ENCODE measurements at places on chromosomes 16 and 17.

GRCh38 chr16:14321542-14321941 lies 250.4 kb downstream of the MRTFB start:
- DNase-seq = no peak

DNA sequence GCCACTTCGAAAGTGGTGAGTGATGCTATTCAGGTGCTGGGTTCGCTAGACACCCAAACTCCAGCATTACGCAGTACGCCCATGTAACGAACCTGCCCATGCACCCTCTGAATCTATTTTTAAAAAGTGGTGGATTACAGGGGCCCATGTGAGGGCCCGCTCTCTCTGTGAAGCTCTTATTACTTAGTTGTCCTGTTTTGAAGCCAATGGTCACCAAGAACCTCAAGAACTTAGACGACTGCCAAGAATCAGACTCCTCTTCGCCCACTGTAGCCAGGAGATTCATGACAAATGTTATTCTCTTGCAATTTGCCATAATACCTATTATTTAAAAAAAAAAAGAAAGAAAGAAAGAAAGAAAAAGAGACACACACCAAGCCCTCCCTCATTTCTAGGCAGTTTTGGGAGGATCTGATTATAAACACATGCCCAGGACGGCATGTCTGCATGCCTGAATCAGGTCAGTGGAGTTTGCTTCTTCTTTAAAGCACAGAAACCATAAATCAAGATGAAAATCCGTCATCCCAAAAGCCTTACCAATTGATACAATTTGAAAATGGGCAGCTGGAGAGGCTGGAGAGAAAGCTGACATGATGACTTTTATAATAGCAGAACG lies 108.6 kb downstream of the IRX3 start:
- DNase-seq = no peak

GRCh38 chr17:40084477-40084876 lies 15.9 kb downstream of the NR1D1 start:
- no peak for DNase-seq

- no peak for DNase-seq
Observed at GRCh38 chr16:23409522-23409921, 43.5 kb downstream of the COG7 start.

DNA sequence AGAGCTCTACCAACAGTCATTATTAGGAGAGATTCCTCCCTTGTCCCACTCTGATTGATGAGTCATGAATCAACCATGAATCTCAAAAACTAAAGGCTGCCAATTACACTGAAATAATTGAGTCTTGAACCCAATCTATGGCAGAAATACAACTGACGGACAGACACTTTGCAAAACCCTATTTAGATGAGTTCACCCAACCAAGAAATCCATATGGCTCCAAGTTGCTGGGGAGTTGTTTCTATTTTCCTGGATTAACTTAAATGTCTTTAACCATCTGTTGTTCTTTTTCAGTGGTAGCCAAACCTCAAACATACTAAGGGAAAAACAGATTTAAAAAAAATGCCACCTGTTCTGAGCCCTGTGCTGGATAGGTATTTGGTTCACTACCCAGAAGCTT lies 151.0 kb downstream of the SHISA9 start:
- DNase-seq = no peak

DNA sequence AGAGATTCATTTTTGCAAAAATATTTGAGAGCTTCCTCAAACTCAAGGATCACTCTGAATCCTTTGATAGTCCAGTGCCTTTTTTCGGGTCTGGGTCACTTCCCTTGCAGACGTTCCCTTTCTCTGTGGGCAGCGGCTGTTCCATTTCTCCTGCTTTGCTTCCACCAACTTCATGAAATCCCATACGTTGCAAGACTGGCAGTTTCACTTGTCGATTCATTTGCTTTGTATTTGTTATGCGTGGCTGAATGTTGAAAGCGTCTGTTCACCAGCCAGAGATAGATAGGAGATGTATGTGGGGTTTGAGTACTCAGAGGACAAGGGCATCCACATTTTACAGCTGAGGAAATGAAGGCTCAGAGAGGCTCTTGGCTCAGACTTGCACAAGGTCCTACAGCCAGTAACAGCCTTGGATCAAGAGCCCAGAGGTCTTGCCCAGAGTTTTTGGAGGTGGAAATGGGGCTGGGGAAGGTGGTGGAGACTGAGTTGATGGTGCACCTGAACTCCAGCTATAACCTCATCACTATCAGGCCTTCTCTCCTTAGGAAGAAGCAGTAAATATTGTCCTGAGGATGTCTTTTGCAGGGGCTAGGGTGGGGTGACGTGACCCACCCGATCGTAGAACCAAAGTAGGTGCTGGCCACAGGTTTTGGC lies 1.3 kb upstream of the CCDC102A start:
- DNase-seq = no peak

- DNase-seq = peak; percentile 99
Observed at GRCh38 chr17:48486557-48486956, 44.3 kb downstream of the HOXB1 start.

GRCh38 chr17:31266042-31266441 lies 31.0 kb downstream of the OMG start:
- DNase-seq = peak; percentile 41

DNA sequence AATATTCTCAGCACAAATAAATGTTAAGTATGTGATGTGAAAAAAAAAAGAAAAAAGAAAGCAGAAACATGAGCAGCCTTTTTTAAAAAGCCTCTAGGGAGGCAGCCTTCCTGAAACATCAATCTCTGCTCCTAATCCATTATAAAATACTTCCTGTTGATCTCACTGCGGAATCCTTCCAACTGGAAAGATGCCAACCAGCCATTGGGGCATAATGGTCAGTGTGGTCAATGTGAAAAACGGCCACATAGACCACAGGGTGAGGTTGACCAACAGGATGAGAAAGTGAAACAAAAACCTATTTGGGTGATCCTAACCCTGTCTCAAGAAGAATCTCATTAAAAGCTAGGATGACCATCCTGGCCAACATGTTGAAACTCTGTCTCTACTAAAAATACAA lies 26.1 kb upstream of the ABCA8 start:
- DNase-seq = peak; percentile 81

DNA sequence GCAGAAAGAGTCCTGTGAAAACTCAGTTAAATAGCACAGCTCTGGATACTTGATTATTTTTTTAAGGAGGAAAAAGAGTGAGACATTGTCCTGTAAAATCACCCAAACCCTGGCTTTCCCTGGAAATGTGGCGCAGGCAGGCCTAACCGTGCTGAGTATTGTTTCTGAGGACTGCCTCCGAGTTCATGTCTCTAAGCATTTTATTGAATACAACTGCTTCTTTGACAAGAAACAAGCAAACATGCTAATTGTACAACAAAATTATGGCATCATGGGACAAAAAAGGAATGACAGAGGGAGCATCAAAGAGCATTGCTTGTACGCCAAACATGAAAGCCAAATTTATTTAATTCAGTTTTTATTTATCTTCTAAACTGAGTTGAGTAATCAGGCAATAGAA lies 64.5 kb upstream of the HSBP1 start:
- DNase-seq = no peak

DNA sequence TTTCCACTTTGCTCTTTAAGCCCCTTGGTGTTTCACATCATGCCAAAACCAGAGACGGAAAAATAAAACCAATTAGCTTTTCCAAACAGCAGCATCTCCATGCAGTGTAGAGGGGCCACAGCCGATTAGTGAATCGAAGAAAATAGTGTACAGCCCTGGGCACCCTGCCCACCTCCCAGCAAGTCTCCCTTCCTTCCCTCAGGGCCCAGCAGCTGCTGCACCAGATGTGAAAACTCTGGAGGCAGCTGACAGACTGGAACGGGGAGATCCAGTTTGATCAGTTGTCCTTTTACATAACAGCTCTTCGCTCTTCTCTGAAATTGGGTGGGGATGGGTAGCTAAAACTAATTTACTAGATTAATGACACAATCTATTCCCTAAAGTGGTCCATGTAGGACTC lies 19.3 kb downstream of the TMEM11 start:
- no peak for DNase-seq

- DNase-seq = no peak
Observed at GRCh38 chr17:3910420-3911270, 5.6 kb downstream of the P2RX1 start.

DNA sequence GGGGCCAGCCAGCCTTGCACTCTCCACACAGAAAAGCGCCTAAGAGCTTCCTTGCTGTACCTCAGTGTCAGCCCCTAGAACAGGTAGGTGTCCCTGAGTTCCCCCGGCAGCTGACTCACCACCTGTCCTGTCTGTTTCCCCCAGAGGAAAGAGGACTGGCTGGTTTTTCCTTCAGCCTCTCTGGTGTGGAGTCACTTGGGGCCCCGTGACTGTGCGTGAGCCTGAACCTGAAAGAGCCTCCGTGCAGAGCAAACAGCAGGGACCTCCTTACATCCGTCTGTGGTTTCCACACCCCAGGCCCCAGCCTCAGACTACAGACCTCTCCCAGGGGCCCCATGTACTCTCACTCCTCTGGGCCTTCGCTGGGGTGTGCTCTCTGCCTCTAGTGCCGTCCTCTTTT lies 87.8 kb downstream of the GNAO1 start:
- DNase-seq = no peak

DNA sequence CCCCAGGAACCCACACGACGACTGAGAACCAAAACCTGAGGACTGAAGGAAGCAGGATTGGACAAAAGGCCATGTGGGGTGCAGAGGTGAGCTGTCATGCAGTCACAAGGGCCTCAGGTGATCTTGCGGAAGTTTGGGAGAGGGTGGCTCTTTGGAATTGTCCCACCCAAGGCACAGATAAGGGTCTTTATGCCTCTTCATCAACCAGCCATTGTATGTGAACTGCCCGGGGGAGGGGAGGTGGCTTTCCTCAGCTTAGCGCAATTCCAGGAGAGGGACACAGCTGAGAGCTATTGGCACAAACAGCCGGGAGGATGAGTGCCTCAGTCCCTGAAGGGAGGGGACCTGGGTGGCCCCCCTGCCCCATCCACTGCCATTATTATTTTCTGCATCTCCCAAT lies 55.1 kb upstream of the PHOSPHO1 start:
- DNase-seq = no peak

GRCh38 chr16:69188236-69188549 lies 1.2 kb downstream of the SNTB2 start:
- peak; percentile 49 for DNase-seq

- no peak for DNase-seq
Observed at GRCh38 chr16:83933885-83934683, 19.0 kb upstream of the OSGIN1 start.

- DNase-seq = no peak
Observed at GRCh38 chr17:65892912-65893377, 299.0 kb downstream of the CEP112 start.

DNA sequence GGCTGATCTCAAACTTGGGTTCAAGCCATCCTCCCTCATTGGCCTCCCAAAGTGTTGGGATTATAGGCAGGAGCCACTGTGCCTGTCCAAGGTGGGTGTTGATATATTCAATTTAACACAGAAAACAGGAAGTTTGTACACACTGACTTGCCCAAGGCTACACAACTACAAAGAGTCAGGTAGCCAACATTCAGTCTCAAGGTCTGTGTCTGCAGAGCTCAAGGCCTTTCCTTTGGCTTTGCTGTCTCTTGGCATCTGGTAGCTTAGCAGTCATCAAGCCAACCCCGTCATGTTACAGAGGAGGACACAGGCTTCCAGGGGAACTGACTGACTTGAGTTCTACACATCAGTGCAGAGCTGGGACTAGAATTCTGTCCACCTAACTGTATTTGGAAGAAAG lies 11.9 kb upstream of the MEFV start:
- no peak for DNase-seq

GRCh38 chr16:27355610-27356009 lies 41.8 kb downstream of the IL4R start:
- DNase-seq = peak; percentile 56

- peak; percentile 73 for DNase-seq
Observed at GRCh38 chr16:68902003-68902968, 59.0 kb downstream of the TANGO6 start.

GRCh38 chr17:37147301-37147812 lies 198.6 kb downstream of the AATF start:
- DNase-seq = peak; percentile 43

- DNase-seq = no peak
Observed at GRCh38 chr17:28737770-28738679, 5.8 kb upstream of the TRAF4 start.

DNA sequence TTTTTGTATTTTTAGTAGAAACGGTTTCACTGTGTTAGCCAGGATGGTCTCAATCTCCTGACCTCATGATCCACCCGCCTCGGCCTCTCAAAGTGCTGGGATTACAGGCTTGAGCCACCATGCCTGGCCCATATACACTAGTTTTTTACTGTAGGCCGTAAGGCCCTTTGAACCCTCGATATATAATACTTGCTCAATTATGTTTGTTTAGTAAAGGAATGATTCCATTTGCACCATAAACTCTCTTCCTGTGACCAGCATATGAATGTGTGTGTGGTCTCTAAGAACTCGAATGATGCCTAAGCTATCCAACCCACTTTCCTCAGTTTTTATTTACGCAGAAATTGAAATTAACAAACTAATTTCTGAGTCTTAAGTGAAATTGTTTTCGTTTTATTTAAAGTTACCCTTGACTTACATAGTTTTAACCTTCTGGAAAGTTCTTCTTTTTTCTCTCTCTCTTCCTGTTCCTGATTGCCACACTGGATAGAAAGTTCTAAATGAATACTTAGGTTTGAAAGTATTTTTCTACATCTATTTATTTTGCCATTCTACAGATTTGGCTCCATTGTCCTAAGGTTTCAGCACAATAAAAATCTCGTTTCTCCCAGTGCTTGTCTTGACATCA lies 37.9 kb downstream of the PIGL start:
- no peak for DNase-seq

- DNase-seq = peak; percentile 48
Observed at GRCh38 chr16:87414251-87414680, 22.1 kb downstream of the MAP1LC3B start.

DNA sequence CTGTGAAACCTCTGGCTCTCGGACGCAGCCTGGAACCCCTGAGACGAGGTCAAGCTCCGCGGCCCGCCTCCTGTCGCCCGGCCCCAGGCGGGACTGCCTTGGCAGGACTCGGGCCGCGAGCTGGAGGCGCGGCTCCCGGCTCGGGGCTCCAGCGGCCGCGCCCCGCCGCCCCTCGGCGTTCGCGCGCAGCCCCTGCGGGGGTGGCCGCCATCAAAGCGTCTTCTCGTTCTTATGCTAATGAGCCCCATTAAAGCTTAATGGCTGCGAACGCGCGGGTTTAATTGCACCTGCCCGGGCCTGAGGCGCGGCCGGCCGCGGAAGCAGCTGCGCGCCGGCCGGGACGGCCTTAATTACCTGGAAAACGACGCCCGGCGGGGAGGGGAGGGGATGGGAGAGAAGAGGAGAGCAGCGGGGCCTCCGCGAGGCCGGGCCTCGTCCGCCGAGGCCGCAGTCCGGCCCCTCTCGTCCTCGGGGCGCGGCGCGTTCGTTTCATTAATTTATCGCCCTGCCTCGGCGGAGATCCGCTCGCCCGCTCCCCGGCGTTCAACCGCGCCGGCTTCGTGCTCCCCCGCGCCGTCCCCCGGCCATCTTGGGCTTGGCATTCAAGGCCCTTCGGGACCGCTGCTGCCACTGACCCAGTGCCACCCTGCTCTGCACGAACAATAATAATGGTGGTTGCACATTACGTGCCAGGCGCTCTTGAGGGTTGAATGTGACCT lies 19.2 kb downstream of the RAI1 start:
- no peak for DNase-seq

- peak; percentile 95 for DNase-seq
Observed at GRCh38 chr17:60065136-60065535, 13.6 kb downstream of the HEATR6 start.
